ENCODE measurements at places on chromosomes 6 and 20.

- DNase-seq = no peak
Observed at GRCh38 chr20:37540001-37540400, 12.3 kb upstream of the BLCAP start.

GRCh38 chr6:87756858-87757257 is 54.8 kb upstream of the AKIRIN2 start:
- DNase-seq = no peak

DNA sequence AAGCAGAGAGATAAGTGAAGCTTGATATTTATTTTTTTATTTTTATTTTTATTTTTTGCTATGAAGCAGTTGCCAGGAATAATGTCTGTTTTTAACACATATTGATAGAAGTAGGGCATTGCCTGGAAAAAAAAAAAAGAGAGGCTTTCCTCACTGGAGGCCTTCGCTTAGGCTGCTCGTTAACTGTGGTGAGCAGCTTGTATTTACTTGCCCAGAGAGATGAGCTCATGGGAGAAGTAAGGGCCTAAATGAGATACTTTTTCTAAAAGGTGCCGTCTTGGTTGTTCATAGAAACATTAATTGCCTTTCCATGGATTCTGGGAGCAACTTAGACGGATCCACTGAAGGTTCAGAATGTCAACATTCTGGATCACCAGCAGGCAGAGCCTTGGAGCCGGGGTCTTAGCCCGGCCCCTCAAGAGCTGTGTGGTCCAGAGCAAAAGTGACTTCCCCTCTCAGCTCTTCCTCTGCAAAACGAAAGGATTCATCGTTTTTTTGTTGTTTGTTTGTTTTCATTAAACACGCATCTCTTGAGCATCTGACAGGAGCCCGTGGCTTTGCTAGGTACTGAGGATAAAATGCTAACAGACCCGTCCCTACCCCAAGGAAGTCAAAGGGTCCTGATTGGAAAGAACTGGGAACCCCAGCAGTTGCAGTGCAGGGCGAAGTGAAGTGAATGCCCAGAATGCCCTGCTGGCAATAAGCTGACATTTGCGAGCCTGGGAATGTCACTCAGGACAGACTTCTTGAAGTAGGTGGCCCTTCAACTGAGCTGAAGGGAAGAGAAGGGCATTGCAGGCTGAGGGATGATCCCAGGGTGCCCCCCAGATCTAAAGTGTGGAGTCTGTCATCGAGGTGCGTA is 138.5 kb downstream of the ZDHHC14 start:
- DNase-seq = no peak

GRCh38 chr6:163916315-163917081 is 502.0 kb downstream of the QKI start:
- DNase-seq = no peak

DNA sequence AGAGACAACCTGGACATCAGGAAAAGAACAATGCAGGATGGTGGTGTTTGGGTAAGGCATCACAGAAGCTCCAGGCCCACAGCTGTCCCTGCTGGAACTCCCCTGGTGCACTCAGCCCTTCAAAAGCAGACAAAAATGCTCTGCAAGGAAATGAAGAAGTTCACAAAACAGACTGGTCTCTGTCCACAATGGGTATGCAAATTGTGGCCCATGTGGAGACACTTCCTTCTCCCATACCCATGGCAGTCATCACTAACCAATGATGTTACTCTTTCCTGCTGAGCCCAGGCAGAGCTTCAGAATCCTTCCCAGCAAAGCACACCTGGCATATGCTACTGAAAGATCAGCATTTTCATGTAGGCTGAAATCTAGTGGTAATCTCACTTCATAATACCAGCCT is 42.6 kb upstream of the PXDC1 start:
- no peak for DNase-seq

- no peak for DNase-seq
Observed at GRCh38 chr6:169738976-169739529, 12.3 kb downstream of the DYNLT2 start.

DNA sequence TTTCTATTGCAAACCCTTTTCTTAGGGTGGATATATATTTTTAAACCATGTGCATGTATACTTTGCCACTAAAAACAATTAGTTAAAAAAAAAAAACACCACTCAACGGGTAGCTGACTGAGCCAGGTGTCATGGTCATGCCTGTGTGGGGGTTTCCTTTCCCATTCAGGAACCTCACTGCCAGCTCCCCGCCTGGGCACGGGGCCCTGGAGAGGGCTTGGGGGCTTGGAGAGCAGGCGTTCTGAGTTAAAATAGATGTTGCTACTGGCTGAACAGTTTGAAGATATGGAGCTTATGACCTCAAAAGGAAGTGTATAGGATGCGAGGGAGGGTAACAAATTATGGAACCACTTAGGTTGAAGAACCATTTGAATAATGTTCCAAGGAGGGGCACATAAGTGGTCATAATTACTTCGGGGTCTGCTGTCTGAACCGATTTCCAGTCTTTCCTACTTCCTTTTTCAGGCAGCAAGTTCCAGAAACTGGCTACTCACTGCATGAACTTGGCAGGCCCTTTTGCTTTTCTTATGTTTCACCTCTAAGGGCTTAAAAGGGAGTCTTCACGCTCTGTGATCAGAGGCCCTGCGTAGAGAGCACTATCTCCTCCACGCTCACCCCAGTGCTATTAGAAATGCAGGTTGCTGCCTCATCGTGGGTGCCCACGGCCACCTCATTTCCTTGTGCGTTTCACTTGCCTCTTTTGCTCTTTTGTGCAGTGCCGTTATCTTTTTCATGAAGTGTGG is 9.9 kb downstream of the STX16 start:
- DNase-seq = no peak

DNA sequence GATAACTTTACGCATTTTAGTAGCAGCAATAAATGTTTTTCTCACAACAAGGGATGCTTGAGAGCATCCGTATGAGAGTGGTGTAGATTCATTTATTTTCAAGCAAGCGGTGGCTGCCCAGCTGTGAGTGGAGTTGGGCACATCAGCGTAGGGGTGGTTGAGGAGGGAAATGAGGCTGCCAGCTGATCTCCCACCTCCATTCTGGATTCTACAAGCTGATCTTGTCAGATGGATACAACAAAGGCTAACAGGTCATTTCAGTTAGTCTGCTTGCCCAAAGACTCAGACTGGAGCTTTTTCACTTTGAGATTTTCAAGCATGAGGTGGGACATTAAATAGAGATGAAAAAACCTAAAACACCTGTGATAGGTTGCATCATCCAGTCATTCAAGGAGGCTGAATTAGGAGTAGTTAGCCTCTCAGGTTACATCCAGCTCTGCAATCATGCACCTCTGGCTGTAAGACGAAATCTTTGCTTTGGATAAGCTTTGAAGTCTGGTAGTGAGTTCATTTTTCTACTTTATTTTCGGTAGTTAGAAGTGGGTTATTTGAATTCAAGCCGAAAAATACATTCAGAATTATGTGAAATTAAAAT is 1.9 kb upstream of the BACH2 start:
- DNase-seq = no peak

- DNase-seq = no peak
Observed at GRCh38 chr6:110558575-110558974, 82.2 kb upstream of the SLC22A16 start.

- no peak for DNase-seq
Observed at GRCh38 chr6:52346503-52346902, 15.4 kb upstream of the PAQR8 start.

DNA sequence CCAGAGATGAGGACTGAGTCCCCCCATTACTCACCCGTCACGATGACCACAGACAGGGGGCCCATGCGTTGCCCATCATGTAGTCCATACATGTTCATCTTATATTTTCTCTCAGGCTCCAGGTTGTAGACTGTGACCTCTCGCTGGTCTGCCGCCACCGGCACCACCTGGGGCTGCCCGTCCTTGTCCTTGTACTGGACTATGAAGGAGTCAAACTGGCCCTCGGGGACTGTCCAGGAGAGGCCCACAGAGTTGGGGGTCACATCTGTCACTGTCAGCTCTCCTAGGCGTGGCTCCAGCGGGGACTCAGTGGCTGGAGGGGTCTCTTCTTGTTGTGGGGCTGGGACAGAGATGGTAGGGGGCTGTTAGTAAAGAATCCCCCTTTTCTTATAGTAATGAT is 35.4 kb downstream of the CYP21A2 start:
- DNase-seq = no peak

- DNase-seq = no peak
Observed at GRCh38 chr20:341682-342081, 5.2 kb upstream of the NRSN2 start.

DNA sequence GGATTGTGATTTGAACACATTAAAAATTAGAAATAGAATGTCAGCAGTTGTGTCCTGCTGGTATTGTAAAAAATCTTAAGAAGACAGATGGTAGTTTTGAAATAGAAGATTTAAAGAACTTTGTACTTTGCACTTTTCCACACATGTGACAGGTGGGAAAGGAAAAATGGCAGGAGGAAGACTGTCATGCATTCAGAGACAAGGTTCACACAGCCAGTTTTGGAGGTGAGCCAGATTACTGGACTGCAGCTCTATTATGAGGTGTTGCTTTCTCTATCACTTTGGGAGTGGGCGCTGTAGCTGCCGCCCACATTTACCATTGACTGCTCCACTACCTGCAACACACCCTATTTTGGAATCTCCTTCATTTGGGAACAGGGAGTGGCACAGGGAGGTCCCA is 12.1 kb upstream of the NDUFAF4 start:
- DNase-seq = no peak

DNA sequence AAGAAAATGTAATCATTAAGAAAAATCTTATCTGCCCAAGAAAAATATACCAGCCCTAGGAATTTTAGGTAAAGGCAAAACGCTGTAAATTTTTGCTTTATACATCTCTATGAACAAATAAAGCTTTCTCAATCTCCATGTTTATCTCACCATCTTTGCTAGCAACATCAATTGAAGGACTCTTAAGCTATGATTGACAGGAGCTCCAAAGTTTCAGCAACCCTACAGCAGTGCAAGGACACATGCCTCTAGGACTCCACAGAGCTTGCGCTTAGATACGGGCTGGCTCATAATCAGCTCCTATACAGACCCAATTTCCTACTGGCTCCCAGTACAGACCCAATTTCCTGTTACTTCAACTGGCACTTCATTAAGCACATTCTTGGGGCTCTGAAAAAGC is 4.3 kb downstream of the NANP start:
- no peak for DNase-seq

DNA sequence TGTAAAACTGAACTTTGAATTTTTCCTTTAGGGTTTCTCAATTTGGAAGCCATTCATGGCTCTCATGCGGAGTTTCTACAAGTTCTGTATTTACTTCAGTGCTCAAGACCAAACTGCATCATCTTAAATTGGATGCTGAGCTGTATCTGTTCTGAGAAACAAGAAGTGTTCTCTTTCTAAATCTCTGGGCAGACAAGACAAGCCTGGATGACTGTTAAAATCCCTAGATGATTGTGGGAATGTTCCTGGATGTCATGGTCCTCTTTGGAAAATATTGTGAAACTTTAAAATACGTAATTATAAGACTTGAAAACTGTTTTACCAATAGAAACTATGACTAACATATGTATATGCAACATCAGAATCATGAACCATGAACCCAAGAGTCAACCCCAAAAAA is 6.2 kb upstream of the GCM1 start:
- no peak for DNase-seq

DNA sequence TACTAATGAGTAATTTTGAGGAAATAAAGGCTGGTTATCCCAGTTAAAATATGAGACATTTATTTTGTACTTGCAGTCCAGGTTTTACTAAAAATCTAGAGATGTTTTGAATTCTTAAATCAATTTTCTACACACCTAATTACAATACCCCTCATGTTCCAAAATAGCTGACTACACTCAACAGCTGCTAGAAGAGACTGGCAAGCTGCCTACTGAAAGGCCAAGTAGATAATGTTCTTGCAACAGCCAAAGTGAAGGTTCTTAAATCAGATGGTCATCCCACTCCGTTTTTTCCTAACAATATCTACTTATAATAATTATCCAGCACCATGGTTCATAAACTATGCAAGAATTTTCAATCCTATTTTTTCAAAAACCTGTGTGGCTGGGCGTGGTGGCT is 69.0 kb downstream of the DTNBP1 start:
- no peak for DNase-seq

- no peak for DNase-seq
Observed at GRCh38 chr6:11460001-11460668, 77.4 kb upstream of the TMEM170B start.

DNA sequence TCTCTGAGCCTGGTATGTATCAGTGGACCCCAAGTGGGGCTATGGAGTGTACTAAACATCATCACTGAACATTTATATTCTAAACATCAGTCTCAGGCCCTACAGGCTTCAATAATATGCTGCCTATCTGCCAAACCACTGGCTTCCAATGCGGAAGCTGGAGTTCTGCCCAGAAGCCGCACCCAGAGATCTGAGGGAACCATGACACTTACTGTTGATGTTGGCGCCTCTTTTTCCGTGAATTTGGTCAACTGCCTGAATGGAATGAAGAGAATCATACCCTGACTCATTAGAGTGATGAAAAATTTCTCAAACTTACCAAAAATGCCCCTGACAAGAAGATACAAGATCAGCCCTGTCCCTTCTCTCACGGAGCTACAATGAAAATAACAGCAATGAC is 66.2 kb downstream of the SLC22A23 start:
- DNase-seq = no peak

GRCh38 chr6:4289770-4290320 is 154.5 kb upstream of the ECI2 start:
- DNase-seq = no peak
